WTC11 (cell line): ENCODE measurements at places on chromosomes 2 and 18. TPM values are rescaled to one million over a fixed set of nuclear protein-coding genes. Genes with fewer than 3 reads are reported as not detected.
A peak's percentile ranks its signal among the peaks of the same experiment; 100 is the strongest.

- no peaks in the 10 kb centered on the region for H3K36me3 ChIP-seq
- H3K27me3 ChIP-seq = no peaks in the 10 kb centered on the region
- peaks cover 24% of the 10 kb centered on the region for H3K4me1 ChIP-seq
- H3K4me3 ChIP-seq = no peak overlapping the region
- H3K27ac ChIP-seq = no peak overlapping the region
These were observed 27.5 kb upstream of the C18orf32 start for GRCh38 chr18:49514577-49514976.

- no peaks in the 10 kb centered on the region for H3K36me3 ChIP-seq
- peaks cover 10% of the 10 kb centered on the region for H3K4me1 ChIP-seq
- no peak overlapping the region for H3K4me3 ChIP-seq
- no peak overlapping the region for H3K27ac ChIP-seq
- no peak for DNase-seq
These were observed 301.4 kb downstream of the GALNT13 start for GRCh38 chr2:154173164-154173563.

- no peak overlapping the region for H3K27ac ChIP-seq
- no peak for DNase-seq
- H3K4me3 ChIP-seq = no peak overlapping the region
- H3K4me1 ChIP-seq = peaks cover 9% of the 10 kb centered on the region
- H3K27me3 ChIP-seq = no peaks in the 10 kb centered on the region
These were observed 10.9 kb downstream of the RBM45 start for GRCh38 chr2:178123163-178123562.

GRCh38 chr2:44420725-44421124 lies 59.0 kb downstream of the CAMKMT start:
- H3K4me3 ChIP-seq = no peak overlapping the region
- H3K27me3 ChIP-seq = no peaks in the 10 kb centered on the region
- peaks cover 22% of the 10 kb centered on the region for H3K4me1 ChIP-seq
- no peak for DNase-seq

DNA sequence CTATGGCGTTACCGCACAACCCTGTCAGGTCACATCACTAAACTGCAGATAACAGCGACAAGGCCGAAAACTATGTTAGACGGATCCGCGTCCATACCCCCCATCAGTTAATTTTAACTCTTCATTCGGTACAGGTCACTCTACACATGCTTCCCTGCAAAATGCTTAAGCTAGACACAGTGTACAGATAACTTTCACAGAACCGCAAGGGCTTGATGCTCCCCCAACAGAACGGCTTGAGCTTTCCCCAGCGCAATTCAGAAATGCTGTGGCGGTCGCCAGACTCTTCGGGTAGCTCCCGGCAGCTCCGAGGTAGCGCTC lies 283 bp upstream of the RBBP8 start:
- H3K36me3 ChIP-seq = peaks cover 8% of the 10 kb centered on the region
- H3K4me3 ChIP-seq = peak overlapping the region; percentile 79
- peaks cover 6% of the 10 kb centered on the region; the same call in 1 of the 2 replicates for H3K27me3 ChIP-seq
- H3K4me1 ChIP-seq = peaks cover 28% of the 10 kb centered on the region

- no peak overlapping the region for H3K27ac ChIP-seq
- no peak for DNase-seq
- H3K36me3 ChIP-seq = peaks cover 12% of the 10 kb centered on the region
- H3K27me3 ChIP-seq = no peaks in the 10 kb centered on the region
- H3K4me1 ChIP-seq = peaks cover 18% of the 10 kb centered on the region
These were observed 182.7 kb downstream of the ANTXR1 start for GRCh38 chr2:69195706-69196105.

DNA sequence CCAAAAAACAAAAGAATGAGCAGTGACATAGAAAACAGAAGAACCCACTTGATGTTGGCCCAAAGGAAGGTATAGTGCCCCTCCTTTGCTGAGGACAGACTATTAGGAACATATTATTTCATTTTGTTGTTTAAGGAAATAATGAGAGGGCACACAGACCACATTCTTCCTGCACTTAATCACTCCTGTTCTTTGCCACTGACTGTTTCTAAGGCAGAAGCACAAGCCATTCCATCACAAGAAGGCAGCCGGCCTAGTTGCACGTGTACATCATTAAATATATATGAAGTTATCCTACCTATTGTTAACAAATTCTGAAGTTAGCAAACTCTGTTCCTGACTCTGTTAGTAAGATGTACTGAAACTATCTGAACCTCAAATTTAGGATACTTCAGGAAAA lies 110.0 kb downstream of the LNPK start:
- H3K27me3 ChIP-seq = no peaks in the 10 kb centered on the region
- no peaks in the 10 kb centered on the region for H3K36me3 ChIP-seq
- DNase-seq = no peak
- H3K27ac ChIP-seq = no peak overlapping the region

DNA sequence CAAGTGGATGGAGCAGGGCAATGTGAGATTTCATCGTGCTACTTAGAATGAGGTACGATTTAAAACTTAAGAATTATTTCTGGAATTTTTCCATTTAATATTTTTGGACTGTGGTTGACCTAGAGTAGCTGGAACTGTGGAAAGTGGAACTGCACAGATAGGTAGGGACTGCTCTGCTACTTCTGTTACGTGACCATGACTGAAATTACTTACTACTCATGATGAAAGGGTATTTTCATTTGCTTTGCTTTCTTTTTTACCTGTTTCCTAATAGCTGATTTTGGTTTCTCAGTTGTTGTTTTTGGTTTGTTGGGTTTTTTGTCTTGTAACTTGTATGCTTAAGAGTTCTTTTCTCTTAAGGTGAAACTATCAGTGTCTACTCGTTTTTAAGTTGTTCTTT lies 11.4 kb downstream of the UBE2E3 start:
- H3K36me3 ChIP-seq = peaks cover 3% of the 10 kb centered on the region; the same call in 1 of the 2 replicates
- no peaks in the 10 kb centered on the region for H3K27me3 ChIP-seq
- no peak for DNase-seq
- H3K4me1 ChIP-seq = peaks cover 60% of the 10 kb centered on the region

GRCh38 chr18:62850619-62851306 lies 135.4 kb downstream of the PHLPP1 start:
- H3K27ac ChIP-seq = peak overlapping the region; percentile 67; the same call in 1 of the 2 replicates
- no peaks in the 10 kb centered on the region for H3K27me3 ChIP-seq
- H3K36me3 ChIP-seq = no peaks in the 10 kb centered on the region; the same call in none of the 2 replicates
- no peak overlapping the region for H3K4me3 ChIP-seq

DNA sequence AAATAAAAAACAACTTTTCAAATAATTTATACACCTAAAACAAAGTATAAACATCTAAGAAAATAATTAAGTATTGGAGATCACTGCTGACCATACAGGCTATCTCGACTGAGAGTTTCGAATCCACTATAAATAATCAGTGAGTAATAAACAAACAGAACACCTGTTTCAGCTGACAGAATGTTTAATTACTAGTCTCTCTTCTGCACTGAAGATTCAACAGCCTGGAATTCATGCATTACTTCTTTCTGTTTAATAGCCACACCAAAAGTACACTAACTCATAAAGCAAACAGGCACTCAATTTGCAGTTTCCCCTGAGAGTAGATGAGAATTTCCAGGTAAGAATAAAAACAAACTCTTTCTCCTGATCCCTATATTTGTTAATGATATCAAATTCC lies 138.5 kb downstream of the RBMS1 start:
- no peak overlapping the region for H3K4me3 ChIP-seq
- no peak for DNase-seq
- H3K4me1 ChIP-seq = peaks cover 32% of the 10 kb centered on the region
- peaks cover 11% of the 10 kb centered on the region for H3K36me3 ChIP-seq

DNA sequence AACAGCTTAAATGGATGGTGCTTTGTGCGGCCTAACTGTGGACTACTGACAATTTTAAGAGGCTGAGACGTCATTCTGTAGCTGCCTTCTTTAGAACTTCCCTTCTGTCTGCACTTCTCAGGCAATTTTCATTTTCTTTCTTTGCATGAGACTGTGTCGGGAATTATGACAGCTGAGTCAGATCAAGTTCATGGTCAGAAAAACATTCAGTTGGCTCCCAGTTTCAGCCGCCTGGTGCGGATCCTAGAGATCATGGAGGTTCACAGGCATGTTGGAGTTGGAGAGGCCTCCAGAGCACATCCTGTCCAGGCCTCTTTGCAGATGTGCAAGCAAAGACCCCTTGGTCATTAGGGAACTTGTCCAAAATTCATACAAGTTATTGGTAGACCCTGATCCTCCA lies 135.0 kb downstream of the TANC1 start:
- H3K36me3 ChIP-seq = no peaks in the 10 kb centered on the region
- no peaks in the 10 kb centered on the region for H3K27me3 ChIP-seq
- H3K4me1 ChIP-seq = peaks cover 3% of the 10 kb centered on the region
- DNase-seq = no peak
- H3K27ac ChIP-seq = no peak overlapping the region

GRCh38 chr2:47905386-47906156 lies 727 bp downstream of the FBXO11 start:
- no peaks in the 10 kb centered on the region for H3K36me3 ChIP-seq
- H3K4me3 ChIP-seq = peak overlapping the region; percentile 77
- DNase-seq = peak; percentile 66
- H3K4me1 ChIP-seq = peaks cover 30% of the 10 kb centered on the region

The RUFY4 gene
- 0.31 to 0.64 TPM (median 0.57 TPM) in 3 replicates for total RNA-seq
